Glutamatergic neuron (in vitro differentiated cells): ENCODE measurements at places on chromosomes 2 and 18. TPM values are rescaled to one million over a fixed set of nuclear protein-coding genes. Genes with fewer than 3 reads are reported as not detected.

The EHD3 gene
- total RNA-seq: 11.5 TPM

The LIMS2 gene
- 0.29 TPM for total RNA-seq

The SNORC gene
- 2.4 TPM for total RNA-seq

The AQP12A gene
- not detected for total RNA-seq

The CAPN14 gene
- 0.25 TPM for total RNA-seq

The SCN7A gene
- total RNA-seq: 0.32 TPM

The FTCDNL1 gene
- total RNA-seq: 0.74 TPM

The FKBP1B gene
- 38.1 TPM for total RNA-seq

The WDR43 gene
- 32.5 TPM for total RNA-seq

The INHBB gene
- total RNA-seq: 0.34 TPM

The CELF4 gene
- total RNA-seq: 38.4 TPM

The POTEF gene
- total RNA-seq: 12.8 TPM

The POMC gene
- total RNA-seq: 0.29 TPM

The SERPINB12 gene
- not detected for total RNA-seq

The ANKRD30BL gene
- 0.29 TPM for total RNA-seq

The TTC31 gene
- 23.8 TPM for total RNA-seq

The GAREM2 gene
- 49.3 TPM for total RNA-seq

The GTF2A1L gene
- not detected for total RNA-seq

The REG3G gene
- not detected for total RNA-seq

The SPAG16 gene
- total RNA-seq: 18.1 TPM

The CDK15 gene
- total RNA-seq: 0.61 TPM

The SIGLEC15 gene
- not detected for total RNA-seq

The TFPI gene
- 0.59 TPM for total RNA-seq

The MARCHF4 gene
- 26.1 TPM for total RNA-seq

The RUFY4 gene
- not detected for total RNA-seq

The ACTG2 gene
- not detected for total RNA-seq
